Stimulated activated CD8-positive, alpha-beta memory T cell treated with anti-CD3 and anti-CD28 coated beads, Interleukin-2, amount 100 ng/mL, for 48 hours (primary cell): ENCODE measurements at places on chromosomes 12 and 14.
A peak's percentile ranks its signal among the peaks of the same experiment; 100 is the strongest.

DNA sequence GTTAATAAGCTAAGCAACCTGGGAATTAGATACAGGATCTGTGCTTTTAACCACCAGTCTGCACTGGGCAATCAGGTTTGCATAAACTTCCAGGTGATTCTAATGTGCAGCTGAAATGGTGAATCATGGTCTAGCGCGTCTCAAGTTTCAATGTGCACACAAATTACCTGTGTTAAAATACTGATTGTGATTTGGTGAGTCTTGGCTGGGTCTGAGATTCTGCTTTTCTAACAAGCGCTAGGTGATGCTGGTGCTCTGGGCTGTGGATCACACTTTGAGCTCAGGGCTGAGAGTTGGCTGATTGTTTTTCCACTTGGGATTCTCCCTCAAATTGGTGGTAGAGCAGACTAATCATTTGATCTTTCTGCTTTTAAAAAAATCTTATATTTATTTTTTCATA is 124.8 kb downstream of the C12orf75 start:
- no peak for DNase-seq

DNA sequence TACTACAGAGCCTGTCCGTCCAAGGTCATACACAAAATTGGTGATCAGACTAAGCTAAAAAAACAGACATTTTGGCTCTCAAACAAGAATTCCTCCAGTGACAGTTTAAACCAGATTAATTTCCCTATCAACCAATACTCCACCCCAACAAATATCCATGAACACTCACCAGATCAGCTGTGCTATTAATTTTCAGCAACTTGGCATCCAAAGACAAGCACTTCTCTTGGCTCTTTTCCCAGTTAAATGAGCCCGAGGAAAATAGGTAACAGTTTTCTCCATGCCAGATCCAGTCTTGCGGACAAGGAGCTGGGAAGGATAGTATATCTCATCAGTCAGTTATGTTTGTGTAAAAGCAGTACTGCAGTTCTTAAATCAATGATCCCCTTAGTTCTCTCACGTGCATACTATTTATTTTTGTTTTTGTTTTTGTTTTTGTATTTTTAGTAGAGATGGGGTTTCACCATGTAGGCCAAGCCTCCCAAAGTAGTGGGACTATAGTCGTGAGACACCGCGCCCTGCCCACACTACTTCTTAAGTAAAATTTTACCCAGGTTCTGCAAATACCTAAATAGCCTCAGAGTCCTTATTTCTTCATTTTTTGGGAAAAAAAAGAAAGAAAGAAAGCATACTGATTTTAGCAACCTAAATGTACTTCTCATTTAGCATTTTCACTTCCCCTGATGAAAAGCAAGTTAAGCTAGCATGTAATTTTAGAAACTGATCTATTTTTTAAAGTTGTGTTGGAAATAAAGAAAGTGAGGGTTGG is 11.1 kb downstream of the OLR1 start:
- no peak for DNase-seq

DNA sequence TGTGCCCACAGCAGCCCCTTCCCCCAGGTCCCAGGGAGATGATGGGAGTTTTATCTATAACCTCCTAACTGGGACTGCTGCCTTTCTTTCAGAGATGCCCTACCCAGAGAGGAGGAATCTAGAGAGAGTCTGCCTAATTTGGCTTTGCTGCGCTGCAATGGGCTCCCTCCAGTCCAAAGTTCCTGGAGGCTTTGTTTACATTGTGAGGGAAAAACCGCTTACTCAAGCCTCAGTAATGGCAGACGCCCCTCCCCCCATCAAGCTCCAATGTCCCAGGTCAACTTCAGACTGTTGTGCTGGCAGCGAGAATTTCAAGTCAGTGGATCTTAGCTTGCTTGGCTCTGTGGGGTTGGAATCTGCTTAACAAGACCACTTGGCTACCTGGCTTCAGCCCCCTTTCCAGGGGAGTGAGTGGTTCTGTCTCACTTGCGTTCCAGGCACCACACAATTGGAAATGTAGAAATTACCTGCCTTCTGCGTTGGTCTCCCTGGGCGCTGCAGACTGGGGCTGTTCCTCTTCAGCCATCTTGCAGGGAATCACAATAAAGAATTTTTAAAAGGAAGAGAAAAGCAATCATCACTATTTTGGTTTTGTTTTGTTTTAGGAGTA is 262.5 kb downstream of the FOXG1 start:
- DNase-seq: no peak

DNA sequence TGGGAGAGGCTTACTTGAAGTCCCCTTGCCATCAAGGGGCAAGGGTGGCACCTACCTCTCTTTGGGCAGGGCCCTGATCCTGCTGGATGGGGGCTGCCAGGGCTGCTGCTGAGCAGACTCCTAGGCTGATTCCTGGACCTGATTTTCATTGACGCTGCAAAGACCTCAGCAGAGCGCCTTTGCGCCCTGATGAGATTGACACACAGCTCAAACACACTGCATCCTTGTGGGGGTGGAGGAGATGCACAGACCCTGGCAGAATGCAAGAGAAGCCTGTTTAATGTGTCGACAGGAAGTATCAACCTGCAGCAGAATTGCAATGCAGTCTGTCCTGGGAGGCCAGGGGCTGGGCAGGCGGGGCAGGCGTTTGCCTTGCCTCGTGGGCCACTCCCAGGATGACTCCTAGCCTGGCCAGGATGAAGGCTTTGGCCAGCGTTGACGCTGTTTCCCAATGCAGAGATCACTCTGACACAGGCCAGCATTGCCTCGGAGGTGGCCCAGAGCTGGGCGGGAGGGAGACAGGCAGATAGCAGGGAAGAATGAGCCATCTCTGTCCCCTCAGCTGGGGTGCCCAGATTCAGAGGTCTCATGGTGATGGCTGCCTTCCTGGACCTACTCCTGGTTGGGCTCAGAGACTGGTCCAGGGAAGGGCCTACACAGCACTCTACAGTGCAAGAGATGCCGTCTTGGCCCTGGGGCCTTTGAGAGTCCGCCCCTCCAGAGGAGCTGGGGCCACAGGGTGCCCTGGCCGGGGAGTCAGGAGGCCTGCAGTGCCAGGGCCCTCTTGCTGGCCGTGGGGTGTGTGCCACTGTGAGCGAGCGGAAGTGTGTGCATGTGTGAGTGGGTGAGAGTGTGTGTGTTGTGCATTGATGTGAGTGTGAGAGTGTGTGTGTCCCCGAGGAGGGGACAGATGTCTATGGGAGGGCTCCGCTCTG is 108.3 kb downstream of the KIF26A start:
- no peak for DNase-seq

GRCh38 chr14:23910101-23910875 is 43.3 kb upstream of the DHRS4 start:
- DNase-seq: no peak

GRCh38 chr12:124453419-124454351 is 113.7 kb downstream of the NCOR2 start:
- DNase-seq: peak; percentile 67

DNA sequence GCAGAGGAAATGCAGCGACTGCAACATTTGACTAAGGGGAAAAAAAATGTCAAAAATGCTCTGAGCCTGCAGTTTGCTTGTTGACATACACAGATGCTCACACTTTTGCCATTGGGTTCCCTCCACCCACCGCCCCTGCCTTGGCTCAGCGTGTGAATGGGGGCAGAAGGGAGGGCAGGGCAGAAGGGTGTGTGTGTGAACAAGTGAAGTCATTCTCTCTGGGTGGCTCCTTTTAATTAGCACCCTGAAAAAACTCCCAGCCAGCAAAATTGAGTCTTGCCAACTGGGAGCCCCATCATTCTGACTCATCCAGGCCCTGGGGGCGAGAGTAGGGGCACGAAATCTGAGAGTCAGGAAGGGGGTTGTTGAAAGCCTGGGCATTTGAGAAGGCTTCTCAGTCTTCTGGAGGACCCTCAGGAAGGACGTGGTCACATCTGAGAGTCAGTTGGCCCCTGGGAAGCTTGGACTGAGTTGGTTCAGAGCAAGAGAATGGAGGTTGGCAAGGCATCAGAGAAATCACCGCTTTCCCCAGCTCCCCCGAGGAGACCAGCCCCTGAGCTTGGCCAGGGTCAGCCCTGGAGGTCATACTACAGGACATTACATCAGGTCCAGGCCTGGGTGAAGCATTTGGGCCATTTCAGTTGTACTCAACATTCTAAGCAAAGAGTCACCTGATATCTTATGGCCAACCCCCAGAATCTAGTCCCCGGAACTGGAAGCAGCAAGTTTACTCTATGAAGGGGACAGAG is 22.7 kb upstream of the KRT78 start:
- no peak for DNase-seq

DNA sequence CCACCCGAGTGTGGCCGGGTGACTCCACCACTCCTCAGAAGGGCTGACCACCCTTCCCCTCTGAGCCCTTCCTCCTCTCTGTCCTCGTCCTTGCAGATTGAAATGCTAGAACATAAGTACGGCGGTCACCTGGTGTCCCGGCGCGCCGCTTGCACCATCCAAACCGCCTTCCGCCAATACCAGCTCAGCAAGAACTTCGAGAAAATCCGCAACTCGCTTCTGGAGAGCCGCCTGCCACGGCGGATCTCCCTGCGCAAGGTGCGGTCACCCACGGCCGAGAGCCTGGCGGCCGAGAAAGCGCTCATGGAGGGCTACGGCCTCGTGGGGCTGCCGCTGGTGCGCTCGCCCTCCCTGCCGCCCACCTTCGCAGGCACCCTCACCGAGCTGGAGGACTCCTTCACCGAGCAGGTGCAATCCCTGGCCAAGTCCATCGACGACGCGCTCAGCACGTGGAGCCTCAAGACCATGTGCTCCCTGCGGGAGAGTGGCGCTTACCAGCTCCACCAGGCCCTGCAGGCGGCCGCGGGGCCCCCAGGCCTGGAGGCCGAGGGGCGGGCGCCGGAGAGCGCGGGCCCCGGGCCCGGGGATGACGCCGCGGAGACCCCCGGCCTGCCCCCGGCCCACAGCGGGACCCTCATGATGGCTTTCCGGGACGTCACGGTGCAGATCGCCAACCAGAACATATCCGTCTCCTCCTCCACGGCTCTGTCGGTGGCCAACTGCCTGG is 71.8 kb downstream of the IQSEC3 start:
- DNase-seq: no peak

DNA sequence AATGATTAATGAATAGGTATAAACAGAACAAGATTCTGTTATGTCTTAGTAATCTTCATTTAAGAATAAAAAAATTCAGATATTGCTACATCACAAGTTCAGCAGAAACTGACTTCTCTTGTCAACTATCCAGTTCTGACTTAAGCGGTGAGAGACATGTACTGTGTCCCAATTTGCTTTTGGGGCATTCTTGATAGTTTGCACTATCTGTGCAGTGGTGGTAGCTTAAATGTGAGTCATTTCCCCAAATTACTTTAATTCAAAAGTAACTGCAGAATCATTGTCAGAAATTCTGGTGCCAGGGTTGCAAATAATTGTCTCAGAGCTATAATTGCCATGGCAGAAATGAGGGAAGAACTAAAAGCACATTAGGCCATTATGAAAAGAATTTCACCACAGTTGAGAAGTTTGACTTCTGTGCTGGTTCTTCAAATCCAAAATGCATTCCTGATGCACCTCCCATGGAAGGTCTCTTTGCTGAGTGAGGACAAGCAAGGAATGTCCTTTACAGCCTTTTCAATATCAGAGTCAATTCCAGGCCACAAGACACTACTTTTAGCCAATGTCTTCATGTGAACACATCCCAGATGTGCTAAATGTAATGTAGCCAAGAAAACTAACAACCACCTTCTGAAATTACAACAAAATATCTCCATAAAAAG is 304.7 kb downstream of the SSPN start:
- DNase-seq: no peak
